ENCODE measurements at places on chromosomes 2 and 18. TPM values are rescaled to one million over a fixed set of nuclear protein-coding genes. Genes with fewer than 3 reads are reported as not detected.

The DNAJC10 gene
- total RNA-seq, result 74.9 TPM

The TSPYL6 gene
- total RNA-seq, result not detected

The ALPI gene
- total RNA-seq, result not detected

The ZNF385B gene
- not detected for total RNA-seq

The G6PC2 gene
- total RNA-seq, result not detected

The LGALSL gene
- 10.5 TPM for total RNA-seq

The MAP3K20 gene
- total RNA-seq, result 35.4 TPM

The SCN9A gene
- total RNA-seq, result 2.5 TPM

The SLC39A6 gene
- 56.6 TPM for total RNA-seq

The ACKR3 gene
- 29.6 TPM for total RNA-seq

Measured in A549 treated with RU486 at 1 μM for 4 hours (cell line).